ENCODE measurements at places on chromosomes 4 and X. TPM values are rescaled to one million over a fixed set of nuclear protein-coding genes. Genes with fewer than 3 reads are reported as not detected.

Gene AREG
- not detected for total RNA-seq

Gene UGT2B11
- total RNA-seq = not detected

Gene RNF150
- total RNA-seq = 23.3 TPM

Gene NOP14
- 17.2 TPM for total RNA-seq

Gene LGI2
- 20.5 TPM for total RNA-seq

Gene GAGE12H
- not detected for total RNA-seq

Gene SPANXN2
- total RNA-seq = not detected

Gene UPF3B
- total RNA-seq = 10.9 TPM

Gene GAGE13
- total RNA-seq = not detected

Gene SPINK2
- not detected for total RNA-seq

Gene AKAP17A
- total RNA-seq = 30.8 TPM

Gene MAGEA10
- not detected for total RNA-seq

Gene PGAM4
- not detected for total RNA-seq

Gene GPRIN3
- total RNA-seq = 94.3 TPM

Gene DCAF12L2
- total RNA-seq = 0.51 TPM

Gene OTC
- not detected for total RNA-seq

Gene XAGE1A
- not detected for total RNA-seq

Gene ANXA10
- not detected for total RNA-seq

Gene CLIC2
- total RNA-seq = 0.56 TPM

Gene AMOT
- total RNA-seq = 88.3 TPM

Gene FAM199X
- total RNA-seq = 14.9 TPM

Data from glutamatergic neuron (in vitro differentiated cells).